ENCODE measurements at places on chromosomes 11 and 22. TPM values are rescaled to one million over a fixed set of nuclear protein-coding genes. Genes with fewer than 3 reads are reported as not detected.
A peak's percentile ranks its signal among the peaks of the same experiment; 100 is the strongest.

OPCML gene
- 1.9 TPM for total RNA-seq

DDTL gene
- 3.4 TPM for total RNA-seq

HSPB2 gene
- 5.2 TPM for total RNA-seq

OR8K3 gene
- not detected for total RNA-seq

YPEL1 gene
- total RNA-seq = 6.4 TPM

DMC1 gene
- total RNA-seq = 0.26 TPM

BTBD18 gene
- total RNA-seq = not detected

C22orf15 gene
- 0.55 TPM for total RNA-seq

ADORA2A gene
- total RNA-seq = 3.3 TPM

- H3K4me3 ChIP-seq = no peak overlapping the region
- no peak overlapping the region for H3K27ac ChIP-seq
- no peaks in the 10 kb centered on the region for H3K4me1 ChIP-seq
- DNase-seq = no peak
- H3K36me3 ChIP-seq = no peaks in the 10 kb centered on the region
Measured at GRCh38 chr22:37797874-37798500, 9.7 kb upstream of the GCAT start.

DNA sequence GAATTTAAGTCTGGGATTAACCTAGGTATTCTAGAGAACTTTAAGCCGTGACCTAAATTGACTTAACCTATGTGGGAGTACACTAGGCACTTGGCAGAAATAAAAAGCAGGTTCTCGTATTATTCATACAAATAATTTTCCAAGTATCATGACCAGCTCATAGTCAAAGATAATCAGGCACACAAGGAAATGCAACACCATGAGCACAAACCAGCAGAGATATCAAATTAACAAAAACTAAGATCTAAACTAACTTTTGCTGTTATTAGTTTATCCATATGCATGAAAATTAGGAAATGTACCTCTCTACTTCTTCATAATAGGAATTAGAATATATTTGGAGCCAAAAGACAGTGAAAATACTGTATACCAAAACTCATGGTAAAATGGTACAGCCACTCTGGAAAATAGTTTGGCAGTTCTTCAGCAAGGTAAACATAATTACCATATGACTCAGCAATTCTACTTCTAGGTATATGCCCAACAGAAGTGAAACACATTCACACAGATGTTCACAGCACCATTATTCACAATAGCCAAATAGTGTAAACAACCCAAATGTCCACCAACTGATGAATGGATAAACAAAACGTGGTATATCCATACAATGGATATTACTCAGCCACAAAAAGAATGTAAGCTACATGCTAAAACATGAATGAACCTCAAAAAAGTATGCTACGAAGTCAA lies 154.1 kb downstream of the ENTHD1 start:
- DNase-seq = no peak
- H3K4me3 ChIP-seq = no peak overlapping the region
- no peaks in the 10 kb centered on the region for H3K27me3 ChIP-seq
- H3K36me3 ChIP-seq = no peaks in the 10 kb centered on the region

- no peaks in the 10 kb centered on the region for H3K27me3 ChIP-seq
- no peaks in the 10 kb centered on the region for H3K36me3 ChIP-seq
- H3K27ac ChIP-seq = no peak overlapping the region
- no peaks in the 10 kb centered on the region for H3K4me1 ChIP-seq
Measured at GRCh38 chr11:121449123-121449522, 3.0 kb upstream of the SORL1 start.

GRCh38 chr11:121163658-121164308 lies 62.7 kb downstream of the TECTA start:
- no peaks in the 10 kb centered on the region for H3K27me3 ChIP-seq
- no peak overlapping the region for H3K4me3 ChIP-seq
- no peak for DNase-seq

GRCh38 chr11:58285483-58286040 lies 17.5 kb upstream of the OR10W1 start:
- DNase-seq = no peak
- no peaks in the 10 kb centered on the region for H3K4me1 ChIP-seq
- H3K27ac ChIP-seq = no peak overlapping the region
- H3K27me3 ChIP-seq = no peaks in the 10 kb centered on the region

GRCh38 chr22:26893173-26894110 lies 236.1 kb downstream of the MIAT start:
- DNase-seq = no peak
- H3K27ac ChIP-seq = no peak overlapping the region
- no peaks in the 10 kb centered on the region for H3K36me3 ChIP-seq
- no peaks in the 10 kb centered on the region for H3K27me3 ChIP-seq
- H3K4me3 ChIP-seq = no peak overlapping the region

DNA sequence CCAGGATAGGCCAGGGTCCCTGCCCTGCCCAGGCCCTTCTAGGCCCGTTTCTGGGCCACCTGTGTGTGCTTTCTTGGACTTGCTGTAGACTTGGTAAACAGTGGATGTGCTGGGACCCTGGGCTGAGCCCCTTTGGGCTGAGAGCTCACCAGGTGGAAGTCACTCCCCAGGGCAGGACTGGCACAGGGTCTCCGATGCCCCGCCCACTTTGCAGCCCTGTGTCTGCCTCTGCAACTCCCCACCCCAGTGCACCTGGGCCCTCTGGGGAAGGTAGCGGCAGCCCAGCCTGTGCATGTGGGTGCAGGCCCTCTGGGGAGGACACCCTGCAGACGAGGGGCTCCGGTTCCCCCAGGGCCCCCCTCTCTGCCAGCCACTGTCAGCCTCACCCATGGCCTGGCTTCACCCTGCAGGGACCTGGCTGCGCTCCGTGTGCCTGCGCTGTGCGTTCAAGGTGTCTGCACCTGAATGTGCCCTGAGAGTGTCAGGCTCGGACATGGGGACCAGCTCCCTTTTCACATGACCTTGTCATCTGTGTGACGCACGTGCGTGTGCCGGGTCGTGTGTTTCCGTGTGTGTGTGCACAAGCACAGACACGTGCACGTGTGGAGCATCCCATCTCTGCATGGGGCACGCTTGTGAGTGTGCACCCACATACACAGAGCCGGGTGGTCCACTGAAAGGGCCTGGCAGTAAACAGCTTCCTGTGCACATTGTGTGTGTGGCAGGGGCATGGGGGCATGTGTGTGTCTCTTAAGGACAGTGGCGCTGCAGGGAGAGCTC lies 118.5 kb downstream of the KCNQ1OT1 start:
- H3K4me1 ChIP-seq = no peaks in the 10 kb centered on the region
- no peak overlapping the region for H3K27ac ChIP-seq
- no peak for DNase-seq
- H3K27me3 ChIP-seq = no peaks in the 10 kb centered on the region
- no peak overlapping the region for H3K4me3 ChIP-seq

GRCh38 chr11:123061403-123062157 lies at the start of gene HSPA8:
Gene HSPA8, minus strand, starts transcription at chr11:123062136. Its CDS starts 812 bp downstream, at chr11:123061324.
- DNase-seq = peak; percentile 76
- H3K4me1 ChIP-seq = peaks cover 13% of the 10 kb centered on the region
- peak within 1 kb of the TSS; percentile 100 for H3K27ac ChIP-seq

DNA sequence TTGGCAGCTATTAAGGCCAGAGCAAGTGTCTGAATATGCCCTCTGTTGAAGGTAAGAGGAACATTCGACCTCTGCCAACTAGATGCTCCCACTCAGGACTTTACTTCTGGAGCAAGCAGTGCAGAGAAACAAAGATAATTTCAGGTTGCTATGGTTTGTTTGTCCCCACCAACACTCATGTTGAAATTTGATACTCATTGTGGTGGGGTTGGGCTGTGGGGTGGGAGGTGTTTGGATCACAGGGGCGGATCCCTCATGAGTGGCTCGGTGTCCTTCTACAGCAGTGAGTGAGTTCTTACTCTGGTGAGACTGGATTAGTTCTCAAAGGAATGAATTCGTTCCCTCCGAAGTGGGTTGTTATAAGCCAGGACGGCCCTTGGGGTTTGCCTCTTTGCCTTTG lies 12.0 kb downstream of the OR8A1 start:
- no peak overlapping the region for H3K4me3 ChIP-seq
- no peak overlapping the region for H3K27ac ChIP-seq
- H3K27me3 ChIP-seq = no peaks in the 10 kb centered on the region
- DNase-seq = no peak

DNA sequence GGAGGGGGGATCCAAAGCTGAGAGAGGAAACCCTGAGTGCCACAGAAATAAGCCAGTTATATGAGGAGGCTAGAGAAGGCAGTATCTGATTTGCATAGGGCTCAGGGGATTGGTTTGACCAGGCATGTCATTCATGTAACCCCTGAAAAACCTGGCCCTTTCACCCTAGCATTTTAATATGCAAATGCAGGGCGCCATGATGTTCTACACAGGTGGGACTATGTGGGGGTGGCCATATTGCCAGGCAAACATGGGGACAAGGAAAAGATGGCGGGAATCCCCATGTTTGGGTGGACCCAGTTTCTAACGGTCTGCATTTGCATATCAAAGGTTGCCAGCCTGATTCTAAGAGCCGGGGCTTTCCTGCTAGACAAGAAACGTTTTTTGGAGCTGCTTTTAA lies 27.2 kb downstream of the CSF2RB start:
- H3K27ac ChIP-seq = no peak overlapping the region
- H3K36me3 ChIP-seq = no peaks in the 10 kb centered on the region
- no peak overlapping the region for H3K4me3 ChIP-seq
- no peaks in the 10 kb centered on the region for H3K27me3 ChIP-seq
- H3K4me1 ChIP-seq = no peaks in the 10 kb centered on the region
- no peak for DNase-seq

DNA sequence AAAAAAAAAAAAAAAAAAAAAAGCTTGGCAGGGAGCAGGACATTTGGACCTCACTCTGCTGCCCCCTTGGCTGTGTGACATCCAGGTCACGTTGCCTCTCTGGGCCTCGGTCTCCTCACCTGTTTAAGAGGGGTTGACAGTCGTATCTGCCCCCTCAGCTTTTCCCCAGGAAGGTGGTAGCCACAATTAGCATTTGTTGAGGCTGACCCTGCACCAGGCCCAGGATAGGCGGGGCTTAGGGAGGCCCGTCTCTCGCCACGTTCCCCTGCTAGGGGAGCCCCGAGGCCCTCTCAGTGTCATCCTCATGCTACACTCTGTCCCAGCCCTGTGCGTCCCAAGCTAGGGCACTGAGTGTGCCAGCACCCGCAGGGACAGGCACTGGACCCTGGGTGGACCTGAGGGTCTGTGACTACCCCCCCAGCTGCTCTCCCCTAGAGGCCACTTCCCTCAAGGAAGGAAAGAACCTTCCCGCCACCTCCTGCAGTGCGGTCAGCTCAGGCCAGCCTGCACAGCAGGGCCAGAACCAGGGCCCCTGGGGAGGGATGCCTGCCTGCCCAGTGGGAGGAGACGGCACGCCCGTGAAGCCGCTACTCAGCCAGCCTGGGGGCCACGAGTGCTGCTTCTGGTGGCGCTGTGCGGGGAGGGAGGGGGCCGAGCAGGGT lies 38.5 kb upstream of the PPARA start:
- H3K27me3 ChIP-seq = no peaks in the 10 kb centered on the region
- peaks cover 26% of the 10 kb centered on the region for H3K4me1 ChIP-seq
- no peak overlapping the region for H3K4me3 ChIP-seq
- H3K36me3 ChIP-seq = no peaks in the 10 kb centered on the region

DNA sequence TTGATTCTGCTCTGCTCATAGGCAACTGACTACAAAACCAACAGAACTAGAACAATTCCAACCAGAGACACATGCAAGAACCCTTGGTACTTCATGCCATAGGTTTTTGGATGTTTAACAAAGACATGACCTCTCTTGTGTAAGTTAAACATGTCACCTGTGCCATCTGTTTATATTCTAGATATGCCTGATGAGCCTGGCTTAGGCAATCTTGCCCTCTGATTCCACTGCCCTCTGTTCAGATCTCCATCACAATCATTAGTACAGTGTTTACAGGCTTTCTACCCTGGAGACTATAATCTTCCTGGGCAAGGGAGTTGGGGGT lies 40.8 kb downstream of the ABTB2 start:
- H3K27ac ChIP-seq = no peak overlapping the region
- H3K27me3 ChIP-seq = no peaks in the 10 kb centered on the region
- DNase-seq = no peak
- no peak overlapping the region for H3K4me3 ChIP-seq
- H3K36me3 ChIP-seq = no peaks in the 10 kb centered on the region

DNA sequence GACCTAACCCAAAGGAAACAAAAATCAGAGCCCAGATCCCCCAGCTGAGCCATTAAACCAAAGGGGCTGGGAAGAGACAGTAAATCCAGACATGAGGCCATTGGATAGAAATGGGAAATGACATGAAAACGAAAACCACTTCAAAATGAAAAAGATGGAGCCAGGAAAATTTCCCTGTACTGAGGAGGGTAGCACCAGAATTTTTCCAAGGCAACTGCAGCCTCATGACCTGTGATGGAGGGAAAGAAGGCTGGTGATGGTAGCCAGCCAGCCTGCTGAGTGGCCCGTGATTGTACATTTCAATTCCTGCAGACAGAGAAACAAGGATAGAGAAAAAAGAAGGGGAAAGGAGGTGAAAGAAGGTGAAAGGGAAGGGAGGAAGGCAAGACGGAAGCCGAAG lies 268.4 kb upstream of the PLET1 start:
- DNase-seq = no peak
- no peaks in the 10 kb centered on the region for H3K27me3 ChIP-seq

- no peak for DNase-seq
- no peak overlapping the region for H3K27ac ChIP-seq
- no peaks in the 10 kb centered on the region for H3K4me1 ChIP-seq
- H3K4me3 ChIP-seq = no peak overlapping the region
- H3K36me3 ChIP-seq = no peaks in the 10 kb centered on the region
- H3K27me3 ChIP-seq = no peaks in the 10 kb centered on the region
Measured at GRCh38 chr22:30198921-30199320, 47.6 kb downstream of the LIF start.

DNA sequence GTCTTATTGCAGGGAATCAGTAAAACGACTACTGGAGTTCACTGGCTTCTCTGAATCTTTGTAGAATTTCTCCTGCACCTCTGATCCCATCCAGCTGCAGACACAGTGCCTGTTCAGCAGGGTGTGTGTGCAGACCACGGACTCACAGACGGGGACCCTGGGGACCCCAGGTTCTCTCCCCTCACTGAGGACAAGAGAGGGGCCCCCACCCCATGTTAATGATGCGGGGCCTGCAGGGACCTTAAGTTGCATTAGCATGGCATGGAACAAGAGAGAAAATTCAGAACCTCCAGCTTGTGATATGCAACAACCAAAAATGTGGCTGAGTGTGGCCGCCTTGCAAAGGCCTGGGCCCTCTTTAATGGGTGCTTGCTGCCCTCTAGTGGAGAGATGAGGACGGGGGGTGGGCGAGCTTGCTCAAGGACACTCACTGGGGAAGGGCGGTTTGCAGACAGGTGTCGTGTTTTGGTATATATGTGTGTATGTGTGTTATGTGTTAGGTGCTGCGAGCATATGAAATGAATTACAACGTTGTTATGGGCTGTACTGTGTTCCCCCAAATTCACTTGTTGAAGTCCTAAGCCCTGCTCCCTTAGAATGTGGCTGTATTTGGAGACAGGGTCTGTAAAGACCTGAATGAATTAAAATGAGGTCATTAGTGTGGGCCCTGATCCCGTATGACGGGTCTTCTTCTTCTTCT lies 84.4 kb upstream of the SEPTIN5 start:
- H3K36me3 ChIP-seq = no peaks in the 10 kb centered on the region
- H3K4me1 ChIP-seq = no peaks in the 10 kb centered on the region
- no peak overlapping the region for H3K27ac ChIP-seq
- peak; percentile 71 for DNase-seq
- H3K4me3 ChIP-seq = no peak overlapping the region
